ENCODE measurements at places on chromosomes 4 and X. TPM values are rescaled to one million over a fixed set of nuclear protein-coding genes. Genes with fewer than 3 reads are reported as not detected.

DNA sequence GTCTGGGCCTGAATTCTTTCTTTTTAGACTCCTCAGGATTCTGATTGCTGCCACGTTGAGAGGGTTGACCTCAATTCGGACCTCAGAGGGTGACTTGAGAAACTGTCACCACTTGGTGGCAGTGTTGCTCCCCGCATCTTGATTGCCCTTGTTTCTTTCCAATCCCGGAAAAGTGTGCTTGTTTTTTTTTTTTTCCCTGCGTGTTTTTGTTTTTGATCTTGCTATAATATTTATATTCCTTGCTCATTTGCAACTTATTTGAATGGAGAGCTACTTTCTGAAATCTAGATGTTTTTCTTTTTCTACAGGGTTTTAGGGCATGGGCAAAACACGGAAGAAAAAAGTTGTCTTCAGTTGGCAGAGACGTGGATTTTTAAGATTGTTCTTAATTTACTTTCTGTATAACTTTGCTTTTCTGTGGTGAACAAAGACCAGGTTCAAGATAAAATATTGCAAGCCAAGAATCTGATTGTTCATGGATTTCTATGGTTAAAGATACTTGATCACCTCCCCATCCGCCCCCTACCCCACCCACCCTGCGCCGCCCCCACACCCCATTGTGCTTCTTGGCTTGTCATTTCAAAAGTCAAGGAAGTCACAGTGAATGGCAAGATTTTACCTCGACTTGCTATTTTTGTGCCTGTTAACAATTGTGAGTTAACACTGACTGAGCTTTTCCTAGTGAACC, 102.0 kb downstream of the PTTG2 start:
- DNase-seq: peak; percentile 89

DNA sequence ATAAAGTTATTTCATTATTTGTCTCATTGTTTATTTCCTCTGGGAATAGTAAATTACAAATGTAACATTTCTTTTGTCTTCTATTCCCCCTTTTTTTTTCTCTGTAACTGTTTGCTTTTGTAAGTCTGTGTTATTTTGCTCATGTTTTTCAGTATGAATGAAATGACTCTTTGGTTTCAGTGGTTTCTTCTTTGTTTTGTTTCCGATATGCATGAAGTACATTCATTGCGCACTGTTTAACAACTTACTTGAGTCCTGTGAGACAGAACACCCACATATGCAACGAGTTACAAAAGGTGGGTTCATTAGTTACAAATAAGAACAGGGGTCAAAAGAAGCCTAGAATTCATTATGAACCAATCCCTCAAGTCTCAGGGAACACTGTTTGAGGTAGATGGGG, 175.0 kb upstream of the UGT8 start:
- no peak for DNase-seq

DNA sequence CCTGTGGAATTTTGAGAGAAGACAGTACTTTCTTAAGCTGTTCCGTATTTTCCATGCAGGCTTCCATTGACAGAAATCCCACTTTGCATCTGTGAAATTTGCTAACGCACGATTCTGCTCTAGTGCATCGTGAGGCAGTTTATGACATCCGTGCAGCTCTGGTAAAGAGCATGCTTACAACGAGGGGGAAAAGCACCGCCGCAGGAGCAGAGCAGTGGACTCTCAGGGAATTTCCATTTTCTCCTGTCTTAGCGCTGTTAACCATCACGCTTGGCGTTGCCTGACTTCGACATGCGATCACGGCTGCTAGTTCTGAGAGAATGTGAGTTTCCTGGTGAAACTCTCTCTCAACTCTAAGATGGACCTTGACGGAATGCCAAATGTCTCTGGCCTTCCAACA, 43.9 kb downstream of the DCTD start:
- no peak for DNase-seq

DNA sequence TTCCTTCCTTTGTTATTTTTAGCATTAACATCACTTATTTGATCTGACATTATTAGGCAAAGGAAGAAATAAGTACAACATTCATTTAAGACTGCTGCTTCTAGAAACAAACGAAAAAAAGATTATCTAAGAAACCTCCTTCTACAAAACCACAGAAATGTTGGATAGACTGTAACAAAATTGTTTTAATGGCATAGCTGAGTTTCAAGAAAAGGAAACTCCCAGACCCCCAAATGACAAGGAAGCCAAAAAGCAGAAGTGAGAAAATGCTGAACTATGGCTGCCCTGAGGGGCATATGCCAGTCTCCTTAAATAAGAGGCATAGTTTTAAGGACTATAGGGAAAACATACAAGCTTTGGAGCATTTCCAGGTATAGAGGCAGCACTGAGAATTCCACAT, 1431.6 kb upstream of the TENM3 start:
- DNase-seq: no peak

DNA sequence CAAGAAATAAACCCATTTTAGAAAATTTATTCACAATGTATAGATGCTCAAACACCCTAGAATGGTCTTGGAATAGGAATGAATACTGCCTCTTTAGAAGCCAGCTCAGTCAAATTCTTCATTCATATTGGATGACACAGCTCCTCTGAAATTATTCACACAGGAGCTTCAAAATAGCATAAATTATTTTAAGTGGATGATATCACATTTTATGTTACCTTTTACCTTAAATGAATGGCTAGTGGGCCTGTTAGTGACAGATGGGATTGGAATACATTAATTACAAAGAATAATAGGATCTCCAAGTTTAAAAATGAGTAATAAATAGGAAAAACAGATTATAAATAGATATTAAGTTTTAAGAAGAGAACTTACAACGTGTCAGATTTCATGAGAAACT, 184.4 kb downstream of the GABRB1 start:
- no peak for DNase-seq

DNA sequence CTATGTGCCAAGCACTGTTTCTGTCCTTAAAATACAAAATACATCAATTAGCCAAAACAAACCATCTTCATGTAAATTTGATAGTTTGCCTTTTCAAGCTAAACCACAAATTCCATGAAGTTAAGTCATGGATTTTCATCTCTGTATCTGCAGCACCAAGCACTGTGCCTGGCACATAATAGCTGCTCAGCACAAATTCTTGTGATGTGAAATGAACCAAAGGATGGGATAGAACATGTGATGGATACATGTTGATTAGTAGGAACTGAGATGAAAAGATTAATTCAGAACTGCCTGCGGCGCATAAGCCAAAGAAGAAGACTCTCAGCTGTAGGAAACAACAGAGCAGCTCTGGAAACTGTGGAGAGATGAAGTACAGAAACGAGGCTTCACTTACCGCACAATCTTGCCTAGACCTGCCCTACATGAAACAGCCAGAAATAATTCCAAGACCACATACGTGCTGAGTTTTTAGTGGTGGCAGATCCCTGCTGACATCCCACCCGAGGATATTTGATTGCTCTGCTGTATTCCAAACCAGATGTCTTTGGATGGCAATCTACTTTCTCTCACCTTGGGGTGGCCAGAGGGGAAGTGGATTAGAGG, 40.9 kb upstream of the DCLK2 start:
- no peak for DNase-seq

DNA sequence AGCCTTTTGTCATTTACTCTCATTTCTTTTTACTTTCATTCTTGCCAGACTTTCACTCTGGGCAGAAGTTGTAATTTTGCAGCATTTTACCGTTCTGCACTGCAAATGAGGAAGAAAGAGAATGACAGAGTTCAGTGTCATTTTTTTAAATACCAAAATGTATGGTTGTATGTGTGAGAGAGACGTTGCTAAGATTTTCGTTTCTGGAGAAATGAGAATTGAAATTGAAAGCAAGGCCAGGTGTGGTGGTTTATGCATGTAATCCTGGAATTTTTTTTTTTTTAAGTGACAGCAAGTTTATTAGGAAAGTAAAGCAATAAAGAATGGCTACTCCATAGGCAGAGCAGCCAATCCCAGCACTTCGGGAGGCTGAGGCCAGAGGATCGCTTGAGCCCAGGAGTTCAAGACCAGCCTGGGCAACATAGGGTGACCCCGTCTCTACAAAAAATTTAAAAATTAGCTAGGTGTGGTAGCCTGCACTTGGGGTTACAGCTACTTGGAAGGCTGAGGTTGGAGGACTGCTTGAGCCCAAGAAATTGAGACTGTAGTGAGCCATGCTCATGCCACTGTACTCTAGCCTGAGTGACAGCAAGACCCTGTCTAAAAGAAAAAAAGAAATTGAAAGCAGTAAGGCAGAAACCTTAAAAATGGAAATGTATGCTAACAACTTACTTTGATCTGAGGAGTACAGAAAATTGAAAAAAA, 12.9 kb downstream of the DCK start:
- DNase-seq: no peak

DNA sequence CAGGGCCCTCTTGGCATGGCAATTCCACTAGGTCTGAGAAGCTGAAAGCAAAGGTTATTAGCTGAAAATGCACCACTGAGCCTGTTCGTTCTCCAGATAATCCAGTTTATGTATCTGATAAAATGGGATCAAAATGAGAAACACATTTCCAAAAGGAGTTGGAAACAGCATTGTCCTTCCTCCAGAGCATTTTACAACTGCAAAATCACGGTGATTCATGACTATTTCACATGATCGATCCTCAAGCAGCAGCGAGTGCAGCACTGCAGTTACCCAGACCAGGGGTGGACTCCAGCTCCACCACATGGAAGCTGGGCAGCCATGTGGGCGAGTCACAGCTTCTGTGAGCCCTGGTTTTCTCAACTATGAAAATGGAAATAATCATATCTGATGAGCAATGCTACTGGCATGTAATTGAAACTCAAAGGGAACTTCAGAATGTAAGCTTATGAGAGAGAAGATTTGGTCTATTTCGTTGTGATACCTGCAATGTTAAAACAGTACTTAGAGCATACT, 78.7 kb upstream of the MSX1 start:
- DNase-seq: no peak

GRCh38 chrX:24526616-24527015, 61.5 kb downstream of the PDK3 start:
- DNase-seq: no peak

DNA sequence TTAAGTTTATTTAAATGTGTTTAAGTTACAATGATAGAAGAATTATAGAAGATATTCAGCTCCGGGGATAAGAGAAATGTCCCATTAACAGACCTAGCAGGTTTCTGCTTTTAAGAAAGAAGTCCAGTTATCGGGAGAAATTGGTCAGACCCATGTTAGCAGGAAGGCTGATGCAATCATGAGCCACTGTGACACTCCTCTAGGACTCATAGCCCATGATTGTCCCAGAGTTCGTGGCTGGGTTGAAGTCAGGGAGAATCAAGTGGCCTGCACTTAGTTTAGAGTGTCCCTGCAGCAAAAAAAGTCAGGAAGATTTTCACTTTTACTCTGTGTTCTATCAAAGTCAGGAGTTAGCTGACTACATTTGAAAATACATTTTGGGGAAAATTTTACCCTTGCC, 72.0 kb downstream of the TMEM144 start:
- no peak for DNase-seq

- DNase-seq: no peak
Observed at GRCh38 chr4:147477439-147477838, 3.5 kb upstream of the EDNRA start.

- peak; percentile 55 for DNase-seq
Observed at GRCh38 chrX:39855748-39856129, 242.0 kb downstream of the BCOR start.

DNA sequence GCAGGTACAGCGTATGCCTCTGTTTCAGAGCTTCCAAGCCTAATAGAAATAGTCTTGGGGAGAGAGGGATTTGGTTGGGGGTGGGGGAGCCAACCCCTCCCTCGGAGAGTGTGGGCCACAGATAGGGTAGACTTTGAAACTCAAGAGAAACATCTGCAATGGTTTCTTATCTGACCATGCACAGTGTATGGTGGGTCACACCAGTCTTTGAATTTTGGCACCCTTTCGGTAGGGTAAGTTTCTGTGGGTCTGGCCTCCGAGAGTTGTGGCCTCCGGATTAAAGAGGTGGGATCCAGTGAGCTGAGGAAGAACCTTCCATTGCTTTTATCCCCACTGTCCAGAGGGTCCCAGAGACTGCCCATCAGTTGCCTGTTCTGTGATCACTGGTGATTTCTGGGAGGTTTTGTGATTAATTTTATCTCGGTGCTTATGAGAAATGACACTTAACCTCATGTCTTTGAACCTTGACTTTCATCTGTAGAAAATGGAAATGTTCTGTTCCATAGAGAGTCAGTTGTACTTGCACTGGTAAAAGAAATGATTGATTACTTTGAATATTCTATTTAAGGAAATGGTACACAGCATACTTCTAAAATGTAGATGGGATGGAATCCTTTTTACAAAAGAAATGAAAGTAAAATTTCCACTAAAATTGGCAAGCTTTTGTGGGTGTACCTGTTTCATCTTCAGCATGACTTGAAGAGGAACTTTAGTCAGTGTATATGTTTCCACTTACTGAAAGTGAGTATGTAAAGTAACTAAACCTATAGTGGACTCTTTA, 62.7 kb downstream of the TMEM131L start:
- no peak for DNase-seq

Gene BGN
- total RNA-seq: 9.9 TPM

Gene FRMPD4
- 0.59 TPM for total RNA-seq

Gene DLG3
- total RNA-seq: 88.9 TPM

Gene FGFBP2
- 0.75 TPM for total RNA-seq

Gene NAA11
- total RNA-seq: not detected

Gene RHOXF2
- not detected for total RNA-seq
